ENCODE measurements at places on chromosomes 1 and 21. TPM values are rescaled to one million over a fixed set of nuclear protein-coding genes. Genes with fewer than 3 reads are reported as not detected.

OR2G6 gene
- total RNA-seq, result not detected

SPATA46 gene
- total RNA-seq, result not detected

DNA sequence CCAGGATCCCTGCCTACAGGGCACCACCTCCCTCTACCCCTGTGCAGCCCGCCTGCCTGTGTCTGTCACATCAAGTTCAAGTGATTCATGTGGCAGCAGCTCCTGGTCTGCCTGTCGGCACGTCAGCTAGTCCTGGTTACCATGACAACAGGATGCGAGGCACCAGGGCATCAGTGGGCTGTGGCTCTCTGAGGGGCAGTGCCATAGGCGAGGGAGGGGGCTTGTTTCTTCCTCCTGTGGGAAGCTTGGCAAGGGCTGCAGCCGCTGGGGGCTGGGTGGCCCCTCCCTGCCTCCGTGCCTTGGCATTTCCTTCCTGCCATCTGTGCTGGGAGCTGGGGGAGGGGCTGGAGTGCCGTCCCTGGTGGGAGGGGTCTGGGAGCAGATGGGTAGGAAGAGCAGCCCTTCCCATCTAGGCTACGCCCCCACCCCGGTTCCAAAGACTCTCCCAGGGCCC is 43.1 kb downstream of the FOXO6 start:
- DNase-seq, result no peak
- H3K27ac ChIP-seq, result no peak overlapping the region
- H3K27me3 ChIP-seq, result no peaks in the 10 kb centered on the region
- H3K4me3 ChIP-seq, result no peak overlapping the region

- H3K4me1 ChIP-seq, result peaks cover 92% of the 10 kb centered on the region
- H3K27ac ChIP-seq, result peak overlapping the region; percentile 98
- DNase-seq, result no peak
- H3K27me3 ChIP-seq, result no peaks in the 10 kb centered on the region
Observed at GRCh38 chr1:8374356-8374755, 56.4 kb downstream of the SLC45A1 start.

DNA sequence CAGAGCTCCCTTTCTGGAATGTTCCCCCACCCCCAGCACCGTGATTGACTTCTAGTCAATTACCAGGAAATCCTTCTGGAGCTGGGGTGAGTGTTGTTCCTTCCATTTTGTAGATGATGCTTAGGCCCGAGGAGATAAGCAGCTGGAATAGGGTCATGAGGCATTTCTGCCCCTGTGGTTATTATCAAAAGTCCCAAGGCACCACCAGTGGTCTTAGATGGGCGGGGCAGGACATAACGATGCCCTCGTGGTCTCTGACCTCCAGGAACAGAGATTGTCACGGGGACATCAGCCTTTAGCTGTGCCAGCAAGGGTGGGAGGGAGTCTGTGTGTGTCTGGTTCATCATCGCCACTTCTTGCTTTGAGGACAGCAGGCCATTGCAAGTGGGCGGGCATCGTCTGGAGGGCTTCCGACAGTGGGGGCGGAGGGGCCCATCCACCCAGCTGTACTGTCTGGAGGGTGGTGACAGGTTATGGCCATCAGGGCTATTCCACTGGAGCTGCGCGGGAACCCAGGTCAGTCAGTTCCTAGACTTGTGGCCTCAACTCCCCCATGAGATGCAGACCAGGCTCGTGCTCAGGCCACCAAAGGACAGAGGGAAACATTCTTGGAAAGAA is 22.6 kb downstream of the TNFRSF8 start:
- DNase-seq, result no peak
- H3K4me1 ChIP-seq, result no peaks in the 10 kb centered on the region

Measured in right atrium auricular region (tissue), 2 donors.